ENCODE measurements at places on chromosomes 11 and 22. TPM values are rescaled to one million over a fixed set of nuclear protein-coding genes. Genes with fewer than 3 reads are reported as not detected.

KRTAP5-8 gene
- total RNA-seq = 0.20 TPM

OR56A1 gene
- total RNA-seq = not detected

NRIP3 gene
- not detected for total RNA-seq

DGCR8 gene
- 34.6 TPM for total RNA-seq

DNA sequence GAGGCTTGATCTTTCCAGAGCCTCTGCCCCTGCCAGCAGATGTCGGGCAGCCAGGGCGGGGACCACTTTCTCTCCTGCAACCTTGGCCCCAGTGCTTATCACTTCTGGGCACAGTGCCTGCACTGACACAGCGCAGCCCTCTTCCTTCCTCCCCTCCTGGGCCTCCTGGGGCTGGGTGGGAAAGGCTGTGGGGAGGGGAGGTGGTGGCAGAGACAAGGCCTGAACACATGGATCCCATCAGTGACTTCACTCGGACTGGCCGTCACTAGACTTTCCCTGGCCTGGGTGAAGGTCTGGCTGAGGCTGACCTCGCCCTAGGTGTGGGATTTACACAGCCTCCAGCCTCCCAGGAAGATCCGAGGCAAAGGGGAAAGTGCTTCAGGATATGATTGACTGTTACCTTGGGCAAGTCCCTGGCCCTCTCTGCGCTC is 68.1 kb downstream of the LRRC32 start:
- DNase-seq = no peak
- peaks cover 24% of the 10 kb centered on the region for H3K4me1 ChIP-seq
- H3K4me3 ChIP-seq = no peak overlapping the region

DNA sequence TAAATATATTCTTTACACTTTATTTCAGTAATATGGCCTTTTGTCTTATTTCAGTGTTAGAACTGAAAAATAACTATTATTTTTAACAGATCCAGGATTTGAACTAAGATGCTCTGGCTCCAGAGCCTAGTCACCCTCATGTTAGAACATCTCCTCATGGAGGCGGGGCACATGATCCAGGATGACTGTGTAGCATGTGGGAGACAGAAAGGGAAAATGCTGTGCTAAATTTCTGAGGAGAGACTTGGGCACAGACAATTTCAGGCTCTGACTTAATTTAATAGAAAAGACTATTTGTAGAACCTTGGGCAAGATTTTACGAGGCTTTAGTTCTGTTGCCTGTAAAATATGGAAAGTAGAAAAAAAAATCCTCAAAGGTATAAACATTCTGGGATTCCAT is 24.1 kb downstream of the CTSC start:
- no peaks in the 10 kb centered on the region for H3K27me3 ChIP-seq
- no peak overlapping the region for H3K4me3 ChIP-seq
- H3K36me3 ChIP-seq = peaks cover 34% of the 10 kb centered on the region
- no peak overlapping the region for H3K27ac ChIP-seq
- no peak for DNase-seq
- H3K4me1 ChIP-seq = peaks cover 3% of the 10 kb centered on the region

- no peaks in the 10 kb centered on the region for H3K36me3 ChIP-seq
- no peak overlapping the region for H3K27ac ChIP-seq
- no peaks in the 10 kb centered on the region for H3K4me1 ChIP-seq
- no peak for DNase-seq
- H3K27me3 ChIP-seq = no peaks in the 10 kb centered on the region
- H3K4me3 ChIP-seq = no peak overlapping the region
These were observed 712.2 kb downstream of the NTM start for GRCh38 chr11:132082566-132082965.

- no peaks in the 10 kb centered on the region for H3K36me3 ChIP-seq
- peak overlapping the region; percentile 80 for H3K27ac ChIP-seq
- no peak overlapping the region for H3K4me3 ChIP-seq
- no peak for DNase-seq
- H3K4me1 ChIP-seq = peaks cover 72% of the 10 kb centered on the region
- H3K27me3 ChIP-seq = no peaks in the 10 kb centered on the region
These were observed 13.1 kb upstream of the LYVE1 start for GRCh38 chr11:10581481-10582019.

GRCh38 chr11:132101881-132102280 is 731.5 kb downstream of the NTM start:
- no peaks in the 10 kb centered on the region for H3K4me1 ChIP-seq
- H3K36me3 ChIP-seq = no peaks in the 10 kb centered on the region
- H3K27me3 ChIP-seq = no peaks in the 10 kb centered on the region

- no peaks in the 10 kb centered on the region for H3K27me3 ChIP-seq
- no peaks in the 10 kb centered on the region for H3K4me1 ChIP-seq
- no peak overlapping the region for H3K4me3 ChIP-seq
- no peaks in the 10 kb centered on the region for H3K36me3 ChIP-seq
These were observed 113.4 kb downstream of the TRPC6 start for GRCh38 chr11:101470419-101470818.

GRCh38 chr11:64156235-64157011 is 9.5 kb downstream of the MACROD1 start:
- H3K27me3 ChIP-seq = peaks cover 7% of the 10 kb centered on the region
- no peaks in the 10 kb centered on the region for H3K4me1 ChIP-seq
- H3K27ac ChIP-seq = no peak overlapping the region
- H3K36me3 ChIP-seq = no peaks in the 10 kb centered on the region

DNA sequence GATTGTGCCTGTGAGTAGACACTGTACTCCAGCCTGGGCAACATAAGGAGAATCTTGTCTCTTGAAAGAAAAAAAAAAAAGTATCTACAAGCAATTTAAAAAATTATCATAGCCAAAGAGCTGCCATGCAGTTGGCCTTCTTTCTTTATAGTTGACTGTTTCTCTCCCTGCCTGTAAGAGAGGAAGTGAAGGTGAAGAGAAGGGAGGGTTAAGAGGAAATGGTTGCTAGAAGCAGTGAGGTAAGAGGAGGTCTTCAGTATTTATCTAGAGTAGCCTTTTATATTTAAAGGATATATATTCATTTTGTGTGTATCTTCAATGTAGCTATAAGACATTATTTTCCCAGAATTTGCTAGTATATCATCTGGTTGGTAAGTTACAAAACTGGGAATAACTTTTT is 217.9 kb downstream of the TMEM135 start:
- no peak for DNase-seq
- H3K27ac ChIP-seq = no peak overlapping the region
- H3K4me3 ChIP-seq = no peak overlapping the region
- no peaks in the 10 kb centered on the region for H3K36me3 ChIP-seq

DNA sequence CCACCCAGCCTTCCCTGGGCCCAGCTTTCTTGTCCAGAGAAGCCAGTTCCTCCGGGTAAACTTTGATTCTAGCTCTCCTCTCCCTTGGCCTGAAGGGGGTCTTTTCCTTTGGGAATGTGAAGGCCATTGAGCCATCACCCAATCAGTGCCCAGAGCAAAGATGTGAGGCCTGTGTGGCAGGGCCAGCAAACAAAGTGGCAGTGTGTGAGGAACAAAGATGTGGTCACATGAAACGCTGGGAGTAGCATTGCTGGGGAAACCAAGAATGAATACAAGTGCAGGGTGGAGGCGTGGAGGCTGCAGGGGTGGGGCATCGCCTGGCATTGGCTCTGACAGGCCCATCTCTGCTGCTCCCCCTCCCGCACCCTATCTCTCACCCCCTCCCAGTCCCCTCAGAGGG is 91.9 kb upstream of the BID start:
- H3K36me3 ChIP-seq = peaks cover 95% of the 10 kb centered on the region
- H3K27me3 ChIP-seq = no peaks in the 10 kb centered on the region
- no peak overlapping the region for H3K27ac ChIP-seq
- no peak overlapping the region for H3K4me3 ChIP-seq

- no peak for DNase-seq
- H3K4me1 ChIP-seq = no peaks in the 10 kb centered on the region
- no peak overlapping the region for H3K4me3 ChIP-seq
- peaks cover 15% of the 10 kb centered on the region for H3K27me3 ChIP-seq
- H3K27ac ChIP-seq = no peak overlapping the region
These were observed 80.7 kb downstream of the RBFOX2 start for GRCh38 chr22:35947794-35948425.

- no peak overlapping the region for H3K27ac ChIP-seq
- DNase-seq = no peak
- H3K4me3 ChIP-seq = no peak overlapping the region
These were observed 1293.0 kb upstream of the TENM4 start for GRCh38 chr11:80733790-80734189.

GRCh38 chr11:6638429-6638828 is 17.2 kb downstream of the DCHS1 start:
- H3K36me3 ChIP-seq = no peaks in the 10 kb centered on the region
- H3K4me1 ChIP-seq = no peaks in the 10 kb centered on the region
- no peak overlapping the region for H3K27ac ChIP-seq
- DNase-seq = no peak
- no peaks in the 10 kb centered on the region for H3K27me3 ChIP-seq
- H3K4me3 ChIP-seq = no peak overlapping the region
